Hepatic stellate cell (primary cell): ENCODE measurements at places on chromosomes 2 and 18.
A peak's percentile ranks its signal among the peaks of the same experiment; 100 is the strongest.

- DNase-seq, result peak; percentile 22
Measured at GRCh38 chr2:160869411-160869810, 290.8 kb upstream of the TANK start.

- peak; percentile 22 for DNase-seq
Measured at GRCh38 chr2:42233976-42234441, 64.9 kb downstream of the EML4 start.

DNA sequence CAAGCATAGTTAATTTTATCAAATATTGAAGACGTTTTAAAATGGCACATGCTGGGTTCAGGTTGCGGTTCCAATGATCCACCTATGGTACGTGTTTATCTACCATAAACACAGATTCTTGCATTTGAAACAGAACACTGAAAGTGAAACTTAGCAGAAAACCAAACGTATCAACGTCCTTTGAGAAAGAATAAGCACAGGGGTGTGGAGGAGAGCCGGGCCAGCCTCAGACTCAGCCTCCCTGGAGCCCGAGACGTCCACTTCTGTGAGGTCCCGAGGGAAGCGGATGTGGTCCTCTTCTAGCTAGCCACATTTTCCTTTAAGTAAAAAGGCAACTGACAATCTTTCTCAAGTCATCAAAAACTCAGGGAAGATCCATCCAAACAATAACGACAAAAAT, 195.9 kb downstream of the RTP5 start:
- DNase-seq, result no peak

- DNase-seq, result no peak
Measured at GRCh38 chr2:96618596-96619283, 19.4 kb downstream of the KANSL3 start.

DNA sequence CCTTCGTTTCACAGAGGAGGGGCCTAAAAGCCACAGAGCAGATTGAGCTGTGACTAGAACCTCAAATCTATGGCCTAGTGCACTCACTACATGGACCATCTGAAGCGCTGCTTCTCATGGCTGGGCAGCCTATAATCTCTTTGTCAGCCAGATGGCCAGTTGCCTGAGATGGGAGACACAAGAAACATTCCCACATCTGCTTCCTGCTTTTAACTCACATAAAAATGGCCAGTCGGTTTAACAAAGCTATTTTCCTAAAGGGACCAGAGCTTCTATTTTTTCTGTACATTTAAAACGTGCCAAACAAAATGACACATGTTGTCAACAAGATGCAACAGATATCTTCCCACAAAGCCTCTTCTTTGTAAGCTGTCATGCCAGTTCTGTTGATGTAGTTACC, 173.8 kb downstream of the GFPT1 start:
- no peak for DNase-seq

GRCh38 chr2:60885683-60886082, 4.3 kb downstream of the REL start:
- no peak for DNase-seq

DNA sequence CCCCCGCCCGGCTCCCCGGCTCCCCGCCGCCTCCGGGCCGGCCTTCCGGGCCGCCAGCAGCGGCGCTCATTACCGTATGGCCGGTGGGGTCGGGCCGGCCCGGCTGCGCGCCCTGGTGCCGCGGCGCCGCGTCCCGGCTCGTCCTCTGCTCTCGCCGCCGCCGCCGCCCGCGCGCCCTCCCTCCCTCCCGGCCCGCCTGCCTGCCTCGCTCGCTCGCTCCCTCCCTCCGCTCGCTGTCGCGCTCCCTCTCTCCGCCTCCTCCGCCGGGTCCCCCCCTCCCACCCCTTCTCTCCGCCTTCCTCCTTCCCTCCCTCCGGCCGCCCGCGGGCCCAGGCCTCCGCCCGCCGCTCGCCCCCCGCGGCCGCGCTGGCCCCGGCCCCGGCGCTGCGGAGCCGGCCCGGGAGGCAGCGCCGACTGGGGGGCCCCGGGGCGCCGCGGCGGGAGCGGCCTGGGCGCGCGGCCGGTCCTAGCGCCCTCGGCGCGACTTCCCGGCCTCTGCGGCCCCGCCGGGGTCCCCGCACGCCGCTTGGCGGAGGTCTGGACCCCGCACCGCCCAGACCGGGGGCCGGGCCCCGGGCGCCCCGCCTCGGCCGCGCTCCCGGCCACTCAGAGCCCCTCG, at the start of gene DNMT3A:
Gene DNMT3A (minus strand): TSS at position 173 of the 619 bp plus-strand sequence. CDS start 27,941 bp downstream, outside the sequence.
- peak; percentile 79 for DNase-seq

GRCh38 chr18:22510697-22511096, 93.0 kb upstream of the CTAGE1 start:
- DNase-seq, result no peak

- DNase-seq, result peak; percentile 68
Measured at GRCh38 chr2:217713395-217714286, 289.2 kb downstream of the TNS1 start.

DNA sequence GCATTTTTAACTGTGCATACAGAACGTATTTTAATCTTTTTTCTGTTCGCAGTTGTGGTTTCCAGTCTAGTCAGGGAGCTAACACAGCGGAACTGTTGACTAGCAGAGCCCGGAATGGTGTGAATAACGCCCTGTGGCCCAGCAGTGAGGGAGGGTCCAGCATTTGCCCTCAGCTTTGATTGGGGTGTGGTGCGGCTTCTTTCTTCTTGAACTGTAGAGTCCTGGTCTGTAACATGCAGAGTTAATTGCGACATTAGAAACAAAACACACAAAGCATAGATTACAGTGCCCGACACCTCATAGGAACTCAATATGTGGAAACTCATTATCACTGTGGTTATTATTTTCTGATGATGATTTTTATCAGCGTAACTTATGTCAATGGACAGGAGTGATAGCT, 253.6 kb downstream of the SOX11 start:
- no peak for DNase-seq

- no peak for DNase-seq
Measured at GRCh38 chr2:52686935-52687334, 1080.7 kb upstream of the CHAC2 start.

DNA sequence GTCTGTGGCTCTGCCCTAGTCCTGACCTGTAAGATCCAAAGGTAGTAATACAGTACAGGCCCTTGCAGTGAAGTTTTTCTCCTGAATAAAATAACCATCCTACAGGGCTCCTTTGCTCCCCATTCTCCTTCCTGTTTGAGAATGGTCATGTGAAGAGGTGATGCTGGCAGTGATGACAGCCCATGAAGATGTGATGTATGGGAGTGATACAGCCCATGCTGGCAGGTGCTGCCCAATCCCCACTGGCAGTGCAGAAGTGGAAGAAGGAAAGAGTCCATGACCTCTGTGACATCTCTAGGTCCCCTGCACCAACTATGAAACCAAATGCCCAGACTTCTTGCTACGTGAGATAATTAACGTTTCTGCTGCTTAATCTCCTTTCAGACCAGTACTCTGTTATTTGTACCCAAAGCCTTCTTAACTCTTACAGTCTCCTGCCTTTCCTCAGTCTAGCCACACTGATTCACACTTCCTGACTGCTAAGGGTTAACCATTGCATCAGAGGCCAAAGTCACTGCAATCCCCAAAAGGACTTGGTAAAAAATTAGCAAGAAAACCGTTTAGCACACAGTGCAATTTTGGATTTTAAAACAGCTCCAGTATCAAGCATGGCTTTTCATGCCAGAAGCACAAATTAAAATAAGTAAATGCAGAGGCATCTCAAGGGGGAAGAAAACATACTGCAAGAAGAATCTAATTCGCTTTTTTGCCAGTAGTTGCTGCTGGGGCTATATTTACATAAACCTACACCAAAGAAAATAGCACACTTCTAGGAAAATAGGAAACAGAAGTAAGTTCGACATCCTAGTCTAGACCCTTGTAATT, 98.0 kb downstream of the STK39 start:
- no peak for DNase-seq

DNA sequence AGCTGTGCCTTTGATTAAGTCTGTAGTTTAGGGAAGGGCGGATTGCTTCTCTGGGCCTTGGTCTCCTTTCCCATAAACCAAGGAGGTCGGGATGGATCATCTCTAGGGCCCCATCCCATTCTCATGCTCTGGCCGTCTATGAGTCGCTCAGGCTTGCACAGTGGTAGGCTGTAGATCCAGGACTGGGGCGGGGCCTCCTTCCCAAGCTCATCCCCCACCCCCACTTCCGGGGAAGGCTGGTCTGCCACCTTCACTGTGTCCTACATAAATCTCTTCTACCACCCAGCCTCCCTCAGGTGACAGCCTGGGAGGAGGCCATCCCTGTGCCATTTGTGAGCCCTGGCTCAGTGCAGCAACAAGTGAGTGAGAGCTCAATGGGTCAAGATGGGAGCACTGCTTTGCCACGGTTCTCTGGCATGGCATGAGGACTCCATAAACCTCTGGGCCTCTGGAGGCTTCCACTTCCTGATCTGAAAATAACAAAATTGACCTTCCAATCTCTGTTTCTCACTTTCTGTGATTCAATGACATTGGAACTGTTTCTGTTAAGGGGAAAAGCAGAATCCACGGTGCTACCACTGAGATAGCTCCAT, 68.5 kb downstream of the SUMO1 start:
- DNase-seq, result no peak

DNA sequence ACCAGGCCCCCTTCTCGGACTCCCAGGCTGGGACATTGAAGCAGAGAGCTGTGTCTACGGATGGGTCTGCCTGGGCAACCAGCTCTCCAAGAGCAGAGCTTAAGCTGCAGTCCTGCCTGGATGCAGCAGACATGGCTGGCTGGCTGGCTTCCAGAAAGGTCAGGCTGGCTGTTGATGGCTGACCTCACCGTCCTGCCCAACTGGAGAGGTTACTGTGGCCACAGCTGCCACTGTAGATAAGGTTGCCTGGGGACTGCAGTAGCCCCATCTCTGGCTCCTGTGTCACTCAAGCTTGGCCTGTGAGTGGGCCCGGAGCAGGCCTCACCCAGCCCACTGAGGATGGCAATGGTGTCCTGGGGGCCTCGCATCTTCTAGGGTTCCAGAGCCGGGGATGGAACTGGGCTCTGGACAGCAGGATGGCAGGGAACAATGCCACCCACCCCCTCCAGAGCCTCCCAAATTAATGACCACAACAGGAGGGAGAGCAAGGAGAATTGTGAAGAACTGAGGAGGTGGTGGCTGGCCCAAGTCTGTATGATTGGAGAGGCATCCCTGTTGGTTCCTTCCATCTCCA, 37.0 kb upstream of the FOSL2 start:
- peak; percentile 51 for DNase-seq

DNA sequence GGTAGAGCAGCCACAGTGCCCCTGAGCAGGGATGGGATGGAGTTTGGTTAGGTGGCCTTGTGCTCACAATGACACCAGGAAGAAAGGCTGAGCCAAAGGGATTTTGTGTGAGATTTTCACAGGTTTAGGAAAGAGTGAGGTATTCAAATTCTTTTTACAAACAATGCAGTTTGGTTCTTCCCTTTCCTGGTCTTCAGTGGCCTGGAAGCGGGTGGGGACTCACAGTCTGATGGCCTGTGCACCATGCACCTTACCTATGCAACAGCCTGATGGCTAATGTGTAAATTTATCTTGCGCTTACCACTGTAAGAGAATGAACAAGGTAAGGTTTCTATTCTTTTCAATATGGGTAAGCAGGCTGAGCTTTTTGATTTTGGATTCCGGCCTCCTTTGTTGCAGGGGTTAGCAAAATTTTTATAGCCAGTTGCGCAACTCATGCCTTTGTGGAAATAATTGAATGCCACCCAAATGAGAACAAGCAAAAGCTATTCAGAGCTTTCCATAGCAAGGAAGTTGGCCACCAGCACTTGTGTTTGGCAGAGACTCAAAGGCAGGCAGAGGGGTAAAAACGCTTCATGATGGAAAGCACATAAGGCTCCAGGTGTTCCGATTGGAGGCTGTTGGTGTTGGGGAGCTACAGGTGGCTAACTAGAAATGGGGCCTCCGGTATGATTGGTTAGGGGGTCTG, 23.8 kb upstream of the IL1R2 start:
- no peak for DNase-seq

GRCh38 chr2:85380048-85380447, 25.5 kb downstream of the ELMOD3 start:
- DNase-seq, result no peak

- DNase-seq, result no peak
Measured at GRCh38 chr2:16189029-16189835, 248.9 kb downstream of the MYCN start.

DNA sequence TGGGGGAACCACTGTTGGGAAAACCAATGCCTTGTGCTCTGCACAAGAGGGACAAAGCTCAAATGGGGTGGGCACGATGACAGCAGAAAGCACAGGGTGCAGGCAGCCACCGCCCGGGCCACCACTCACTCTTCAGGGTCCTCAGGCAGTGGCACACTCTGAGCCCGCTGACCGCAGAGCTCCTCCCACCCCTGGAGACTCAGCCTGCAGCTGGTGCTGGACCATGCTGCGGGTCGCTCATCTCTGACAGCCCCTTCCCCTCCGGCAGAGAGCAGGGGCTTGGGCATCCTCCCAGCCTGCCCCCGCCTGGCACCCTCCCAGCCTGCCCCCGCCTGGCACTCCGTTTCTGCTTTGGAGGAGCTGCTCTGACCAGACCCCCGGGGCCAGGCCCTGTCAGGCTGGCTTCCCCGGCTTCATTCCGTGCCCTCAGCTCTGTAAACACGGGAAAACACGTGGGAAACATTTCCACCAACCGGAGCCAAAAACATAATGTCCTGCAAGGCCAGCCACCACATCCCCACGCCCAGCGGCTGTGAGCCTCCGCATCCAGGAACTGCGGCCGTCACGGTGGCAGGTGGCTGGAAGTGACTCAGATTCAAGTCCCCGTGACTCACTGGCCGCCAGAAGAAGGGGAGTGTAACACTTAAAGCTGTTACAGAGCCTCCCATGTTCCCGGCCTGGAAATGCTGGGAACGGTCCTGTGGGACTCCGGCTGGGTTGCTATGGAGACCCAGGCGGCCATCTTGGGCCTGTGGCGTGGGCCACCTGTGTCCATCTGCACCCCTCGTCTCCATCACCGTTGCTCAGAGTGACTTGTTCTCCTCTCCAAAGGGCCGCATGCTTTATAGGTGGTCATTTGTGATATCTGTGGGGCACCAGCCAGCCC, 6.8 kb upstream of the SNED1 start:
- peak; percentile 93 for DNase-seq

DNA sequence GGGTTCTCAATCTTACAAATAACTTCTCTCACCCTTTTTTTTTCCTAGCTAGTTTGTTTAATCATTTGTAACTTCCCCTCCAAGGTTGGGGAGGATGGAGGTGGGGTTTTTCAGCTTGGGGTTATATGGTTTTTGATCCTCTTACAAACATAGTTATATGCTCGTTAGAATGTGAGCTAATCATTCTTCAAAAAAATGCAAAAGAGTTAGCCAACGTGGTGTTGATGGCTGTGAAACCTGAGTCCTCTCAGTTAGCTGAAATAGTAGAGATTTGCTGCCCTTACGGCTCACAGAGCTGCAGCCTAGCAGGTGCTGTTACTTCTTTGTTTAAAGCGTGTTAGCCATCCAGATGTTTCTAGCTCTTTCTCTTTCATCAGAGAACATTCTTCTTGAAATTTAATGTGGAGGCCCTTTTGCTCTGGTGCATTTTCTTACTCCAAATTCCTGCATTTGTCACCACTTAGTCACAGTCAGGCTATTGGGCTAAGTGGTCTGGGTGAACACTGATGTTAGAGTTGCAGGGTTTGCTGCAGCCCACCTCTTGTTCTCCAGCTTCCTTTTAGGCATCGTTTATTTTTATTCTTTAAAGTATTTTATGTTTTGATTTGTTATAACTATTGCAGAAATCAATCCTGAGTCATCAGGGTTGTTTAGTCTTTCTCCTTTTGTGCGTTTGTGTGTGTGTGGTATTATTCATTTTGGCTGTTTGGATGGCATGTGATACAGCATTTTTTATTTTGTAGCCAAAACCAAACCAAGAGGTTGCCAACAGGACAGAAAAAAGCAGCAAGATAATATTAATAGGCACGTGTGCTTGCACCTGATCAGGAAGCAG, 41.1 kb downstream of the LIMS1 start:
- peak; percentile 58 for DNase-seq
